GM13977 (cell line): ENCODE measurements at places on chromosomes 6 and 20.

DNA sequence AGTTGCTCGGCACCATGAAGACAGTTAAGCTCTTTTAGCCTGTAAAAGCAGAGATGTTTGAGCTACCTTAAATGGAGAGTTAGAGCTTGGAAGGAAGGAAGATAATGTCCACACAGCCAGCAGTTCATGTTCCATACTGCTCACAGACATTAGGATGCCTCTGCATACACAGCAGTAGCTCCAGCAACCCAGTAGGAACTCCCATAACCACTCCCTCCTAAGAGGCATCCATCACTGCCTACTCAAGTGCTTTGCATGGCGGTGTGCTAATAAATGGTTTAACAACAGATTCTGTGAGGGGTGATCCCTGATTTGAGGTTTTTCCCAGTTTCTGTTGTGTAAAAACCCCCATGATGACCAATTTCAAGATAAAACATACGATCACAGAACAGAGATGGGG lies 286.4 kb downstream of the HACE1 start:
- no peak for DNase-seq

- DNase-seq, result no peak
Observed at GRCh38 chr6:168601546-168601945, 160.6 kb downstream of the SMOC2 start.

- no peak for DNase-seq
Observed at GRCh38 chr6:42028234-42029061, 21.9 kb upstream of the TAF8 start.

DNA sequence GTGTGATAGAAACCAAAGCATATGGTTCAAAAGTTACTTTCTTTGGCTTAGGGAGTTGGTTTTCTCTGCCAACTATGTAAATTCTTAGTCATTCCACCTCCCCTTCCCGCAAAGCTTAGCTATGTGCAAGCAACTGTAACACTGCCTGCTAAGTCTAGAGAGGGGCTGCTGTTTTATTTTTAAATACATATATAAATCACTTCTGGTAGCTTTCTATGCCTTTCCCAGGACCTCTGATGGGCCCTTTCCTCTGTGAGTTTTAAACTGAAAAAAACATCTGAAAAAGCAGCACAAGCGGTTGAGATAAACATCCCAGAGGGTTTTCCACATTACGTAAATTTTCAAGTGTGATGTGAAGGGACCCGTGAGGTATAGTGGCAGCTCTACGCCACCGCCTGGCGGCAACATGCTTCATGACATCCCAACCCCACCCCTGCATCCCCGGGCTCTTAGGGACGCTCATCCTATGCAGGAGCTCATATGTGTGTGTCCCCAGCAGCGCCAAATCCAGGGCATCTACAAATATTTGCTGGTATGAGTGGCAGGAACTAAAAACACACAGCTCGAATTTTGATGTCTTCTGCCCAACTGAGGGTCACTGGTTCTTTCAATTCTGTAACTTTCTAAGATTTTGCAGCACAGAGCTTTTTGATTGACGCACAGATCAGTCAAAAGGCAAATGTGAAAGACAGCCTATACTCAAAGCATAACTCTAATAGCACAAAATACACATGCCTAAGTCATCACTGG lies 12.7 kb downstream of the SAYSD1 start:
- DNase-seq, result no peak

GRCh38 chr6:30672445-30673253 lies at the start of gene DHX16:
Gene DHX16 (minus strand): TSS chr6:30673006. CDS start chr6:30672841, 165 bp downstream.
- peak; percentile 95 for DNase-seq

- DNase-seq, result no peak
Observed at GRCh38 chr20:53793783-53794383, 200.2 kb upstream of the ZNF217 start.

GRCh38 chr6:144194293-144194810 lies 44.0 kb downstream of the STX11 start:
- DNase-seq, result no peak
